ENCODE measurements at places on chromosomes 4 and X. TPM values are rescaled to one million over a fixed set of nuclear protein-coding genes. Genes with fewer than 3 reads are reported as not detected.

Gene HTRA3
- 3.6 TPM for total RNA-seq

Gene SMAD1
- total RNA-seq, result 33.6 TPM

Gene DRP2
- total RNA-seq, result 0.39 TPM

Gene CNKSR2
- 40.9 TPM for total RNA-seq

Gene H2BW2
- not detected for total RNA-seq

Gene CYP4V2
- 3.4 TPM for total RNA-seq

Gene CYTL1
- total RNA-seq, result 8.3 TPM

Gene CLNK
- total RNA-seq, result not detected

Gene NIPAL1
- 9.2 TPM for total RNA-seq

Gene FAM9B
- not detected for total RNA-seq

Gene HSFX3
- not detected for total RNA-seq

Gene N4BP2
- 46.3 TPM for total RNA-seq

Gene HMGN5
- total RNA-seq, result 5.2 TPM

Gene OPHN1
- total RNA-seq, result 3.8 TPM

Gene MRFAP1
- total RNA-seq, result 154 TPM

Gene DCAF16
- 42.8 TPM for total RNA-seq

Gene TRIML1
- not detected for total RNA-seq

Gene IL21
- not detected for total RNA-seq

Gene EPGN
- not detected for total RNA-seq

Gene ARHGAP36
- total RNA-seq, result not detected

Gene IQSEC2
- 81.6 TPM for total RNA-seq

Gene RPA4
- 0.47 TPM for total RNA-seq

Gene EVC2
- 11.5 TPM for total RNA-seq

Gene YY2
- total RNA-seq, result 1.6 TPM

Gene SORBS2
- 17.8 TPM for total RNA-seq

Gene GNRHR
- not detected for total RNA-seq

Gene PTCHD1
- total RNA-seq, result 1.5 TPM

Gene NEIL3
- 15.4 TPM for total RNA-seq

Gene ITGB1BP2
- 3.2 TPM for total RNA-seq

Gene TEX13C
- total RNA-seq, result 0.07 TPM

Gene PRDM8
- not detected for total RNA-seq

Gene NSUN7
- 31.3 TPM for total RNA-seq

Gene MAGEB2
- not detected for total RNA-seq

Gene HHIP
- 2.5 TPM for total RNA-seq

Gene CRMP1
- total RNA-seq, result 143 TPM

Gene SCD5
- 1.5 TPM for total RNA-seq

Gene HAND2
- total RNA-seq, result not detected

Gene FRYL
- 53.3 TPM for total RNA-seq

Gene BCORL1
- 2.2 TPM for total RNA-seq

Measured in GM23338 (cell line).